ENCODE measurements at places on chromosomes 16 and 17.

DNA sequence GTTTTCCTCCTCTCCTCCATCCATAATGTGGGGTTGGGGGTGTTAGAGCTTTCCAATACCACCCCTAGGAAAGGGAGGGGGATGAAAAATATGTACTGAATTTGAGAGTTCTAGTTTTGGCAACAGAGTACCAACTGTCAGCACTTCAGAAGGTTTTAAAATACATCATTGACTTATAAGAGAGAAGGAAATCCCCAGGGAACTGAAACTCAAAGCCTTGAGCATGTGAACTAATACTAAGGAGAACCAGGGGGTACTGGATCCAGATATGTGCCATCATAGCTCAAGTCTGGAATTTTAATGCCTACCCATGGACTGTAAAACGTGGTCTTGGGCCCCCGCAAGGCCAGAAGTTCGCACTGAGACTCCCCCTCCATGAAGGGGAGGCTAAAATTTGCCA, 15.8 kb downstream of the CACNG5 start:
- DNase-seq, result no peak

- DNase-seq, result no peak
Observed at GRCh38 chr17:6555331-6556120, 829 bp downstream of the PITPNM3 start.

- no peak for DNase-seq
Observed at GRCh38 chr16:87733190-87733589, 32.6 kb downstream of the KLHDC4 start.

DNA sequence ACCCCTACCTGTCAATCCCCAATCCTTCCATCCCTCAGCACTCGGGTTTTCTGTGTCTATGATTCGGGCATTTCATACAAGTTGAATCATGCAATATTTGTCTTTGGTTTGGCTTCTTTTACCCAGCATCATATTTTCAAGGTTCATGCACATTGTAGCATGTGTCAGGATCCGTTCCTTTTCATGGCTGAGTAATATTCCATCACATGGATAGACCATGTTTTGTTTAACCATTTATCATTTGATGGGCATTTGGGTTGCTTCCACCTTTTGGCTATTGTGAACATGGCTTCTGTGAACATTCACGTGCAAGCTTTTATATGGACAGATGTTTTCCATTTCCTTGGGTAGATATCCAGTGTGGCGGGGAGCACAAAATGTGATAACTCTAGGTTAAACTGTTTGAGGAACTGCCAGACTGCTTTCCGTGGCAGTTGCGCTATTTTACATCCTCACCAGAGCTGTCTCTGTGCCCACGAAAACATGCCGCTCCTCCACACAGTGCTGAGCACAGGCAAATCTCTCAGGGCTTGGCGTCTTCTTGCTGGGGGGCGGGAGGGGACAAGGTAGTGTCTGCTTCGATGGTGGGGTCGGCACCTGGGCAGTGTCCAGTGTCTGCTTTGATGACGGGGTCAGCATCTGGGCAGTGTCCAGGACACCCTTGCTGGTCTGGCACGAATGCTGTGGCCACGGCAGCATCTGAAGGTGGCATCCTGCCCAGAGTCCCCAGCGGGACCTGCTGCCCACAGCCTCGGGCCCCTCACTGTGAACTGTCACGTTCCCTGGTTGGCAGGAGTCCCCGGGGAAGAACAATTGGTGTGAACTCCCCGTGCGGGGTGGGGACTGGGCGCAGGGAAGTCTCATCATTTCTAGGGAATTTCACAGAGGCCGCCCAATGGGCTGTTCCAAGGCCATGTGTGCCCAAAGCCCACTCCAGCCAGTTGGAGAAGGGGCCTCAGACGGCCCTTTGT, 32.4 kb upstream of the JPH3 start:
- DNase-seq, result no peak

GRCh38 chr17:43334738-43335402, 63.9 kb upstream of the ARL4D start:
- DNase-seq, result peak; percentile 70

DNA sequence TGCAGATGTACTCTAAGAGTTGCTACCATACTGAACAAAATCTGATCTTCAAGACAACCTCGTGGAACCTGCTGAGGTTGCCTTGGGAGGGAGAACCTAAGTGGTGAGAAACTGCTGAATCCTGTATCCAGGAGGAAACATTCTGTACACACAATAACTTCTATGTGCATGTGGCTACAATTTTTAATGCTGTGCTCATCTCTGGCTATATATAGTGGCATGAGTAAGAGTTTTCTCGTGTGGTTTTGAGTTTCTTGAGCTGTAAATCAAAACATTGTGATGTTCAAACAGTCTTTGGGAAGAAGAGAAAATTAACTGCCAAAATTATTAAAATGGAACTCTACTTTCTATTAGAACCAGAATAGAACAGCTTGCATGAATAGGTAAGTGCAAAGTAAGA, 206.8 kb downstream of the CA10 start:
- DNase-seq, result no peak

DNA sequence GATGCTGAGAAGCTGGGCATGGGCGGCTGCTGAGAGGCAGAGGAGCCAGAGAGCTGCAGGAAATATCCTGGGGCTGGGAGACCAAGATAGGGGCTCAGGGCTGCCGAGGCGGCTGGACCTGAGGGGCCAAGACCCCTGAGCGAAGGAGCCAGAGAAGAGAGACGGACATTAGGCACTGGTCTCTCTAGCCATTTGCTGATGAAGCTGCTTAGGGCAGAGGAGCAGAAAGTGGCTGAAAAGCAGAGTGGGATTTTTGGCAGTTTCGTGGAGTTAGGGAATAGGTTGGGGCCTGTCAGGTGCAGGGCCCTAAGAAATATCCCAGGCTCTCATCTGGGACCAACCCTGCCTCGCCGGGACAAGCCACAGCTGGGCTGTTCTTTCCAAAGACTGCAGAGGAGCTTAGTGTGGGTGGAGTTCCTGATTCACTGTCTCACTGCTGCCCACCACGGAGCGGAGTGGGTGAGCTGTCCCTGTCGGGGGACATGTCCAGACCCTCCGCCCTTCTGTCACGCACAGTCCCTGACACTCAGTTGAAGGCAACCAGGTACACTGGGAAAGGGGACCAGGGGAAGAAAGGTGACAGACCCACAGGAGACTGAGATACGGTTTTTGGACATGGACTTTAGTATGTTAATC, 11.3 kb upstream of the DNASE1 start:
- DNase-seq, result no peak

DNA sequence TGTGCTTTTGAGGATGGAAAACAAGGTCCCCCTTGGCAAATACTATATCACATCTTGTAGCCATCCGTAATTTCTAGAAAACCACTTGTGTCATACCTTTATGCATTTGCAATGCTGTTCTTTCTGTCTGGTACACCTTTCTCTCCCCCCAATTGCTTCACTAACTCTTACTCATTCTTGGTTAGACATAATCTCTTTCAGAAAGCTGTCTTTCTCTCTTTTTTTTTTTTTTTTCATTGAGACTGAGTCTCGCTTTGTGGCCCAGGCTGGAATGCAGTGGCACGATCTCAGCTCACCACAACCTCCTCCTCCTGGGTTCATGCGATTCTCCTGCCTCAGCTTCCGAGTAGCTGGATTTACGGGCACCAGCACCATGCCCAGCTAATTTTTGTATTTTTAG, 94.9 kb upstream of the C17orf78 start:
- DNase-seq, result no peak

- no peak for DNase-seq
Observed at GRCh38 chr16:55571-56136, 2.0 kb downstream of the SNRNP25 start.

GRCh38 chr16:7436306-7436705, 103.7 kb downstream of the RBFOX1 start:
- no peak for DNase-seq

- no peak for DNase-seq
Observed at GRCh38 chr16:89190150-89190958, 10.0 kb downstream of the SLC22A31 start.

DNA sequence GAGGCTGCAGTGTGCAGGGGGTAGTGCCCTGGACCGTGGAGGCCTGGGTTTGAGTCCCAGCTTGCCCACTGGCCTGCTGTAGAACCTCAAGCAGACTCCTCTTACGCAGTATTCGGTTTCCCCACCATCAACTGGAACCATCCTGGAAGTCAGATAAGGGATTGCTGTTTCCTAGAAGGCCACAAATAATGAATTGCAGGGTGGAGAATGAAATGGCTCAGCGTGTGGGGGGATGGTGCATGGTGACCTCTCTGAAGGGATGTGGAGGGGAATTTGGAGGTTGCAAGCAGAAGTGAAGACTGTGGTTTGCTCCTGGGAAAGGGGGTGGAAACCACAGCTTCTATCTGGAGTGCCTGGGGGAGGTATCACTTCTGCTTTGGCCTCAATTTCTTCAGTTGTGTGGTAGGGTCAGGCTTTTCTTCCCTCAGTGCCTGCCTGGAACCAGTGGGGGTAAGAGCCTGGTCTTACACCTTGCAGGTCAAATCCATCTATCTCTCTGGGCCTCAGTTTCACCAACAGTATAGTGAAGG, 1.7 kb downstream of the ADGRG5 start:
- no peak for DNase-seq
